ENCODE measurements at places on chromosomes 5 and 9.

- DNase-seq = no peak
Measured at GRCh38 chr9:79759460-79759859, 187.7 kb downstream of the TLE4 start.

GRCh38 chr5:123512611-123513461 lies 859 bp downstream of the CSNK1G3 start:
- peak; percentile 6 for DNase-seq

DNA sequence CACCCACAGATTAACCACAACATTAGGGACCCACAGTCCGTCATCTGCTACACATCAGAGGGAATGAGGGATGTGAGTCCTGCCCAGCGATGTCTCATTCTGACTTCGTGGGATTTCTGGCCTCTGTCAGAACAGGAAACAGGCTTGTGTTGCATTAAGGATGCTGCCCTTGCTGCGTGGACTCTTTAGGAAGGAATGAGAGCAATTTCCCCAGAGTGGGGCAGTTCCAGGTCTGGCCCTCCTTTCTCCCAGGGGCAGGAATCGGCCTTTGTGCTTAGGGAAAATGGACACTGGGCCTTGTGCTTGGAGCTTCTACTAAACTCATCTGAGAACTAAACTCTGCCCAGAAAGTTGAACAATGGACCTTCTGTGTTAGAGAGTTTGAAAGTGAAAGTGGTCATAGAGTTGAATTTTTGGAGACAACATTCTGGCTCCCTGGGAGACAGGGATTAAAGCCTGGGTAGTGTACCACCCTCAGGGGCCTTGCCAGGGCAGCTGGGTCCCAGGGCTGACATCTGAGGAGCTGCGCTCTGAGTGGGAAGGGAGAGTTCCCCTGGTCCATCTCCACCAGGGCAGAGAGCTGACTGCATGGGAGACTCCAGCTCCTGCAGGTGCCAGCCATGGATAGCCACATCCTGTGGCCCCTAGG lies 37.8 kb upstream of the S1PR3 start:
- DNase-seq = no peak

GRCh38 chr9:34187891-34188240 lies 9.0 kb downstream of the UBAP1 start:
- DNase-seq = no peak

- no peak for DNase-seq
Measured at GRCh38 chr9:101995231-101995630, 256.8 kb upstream of the GRIN3A start.

DNA sequence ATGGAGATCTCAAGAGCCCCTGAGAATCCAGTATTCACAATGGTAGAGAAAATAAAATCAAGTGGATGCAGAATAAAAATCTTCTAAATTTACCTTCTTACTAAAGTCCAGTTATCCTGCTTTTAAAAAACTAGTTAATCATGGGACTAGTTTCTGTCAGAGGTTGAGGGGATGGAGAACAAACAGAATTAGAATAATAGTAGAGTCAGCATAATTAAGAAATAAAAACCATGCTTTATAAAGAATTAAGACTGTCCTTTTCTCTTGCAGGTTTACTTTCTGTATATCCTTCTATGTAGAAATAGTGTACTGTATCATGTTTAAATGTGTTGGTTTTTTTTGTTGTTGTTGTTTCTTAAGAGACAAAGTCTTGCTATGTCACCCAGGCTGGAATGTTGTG lies 23.0 kb downstream of the ACOT12 start:
- DNase-seq = no peak

- no peak for DNase-seq
Measured at GRCh38 chr5:139707445-139708003, 59.4 kb downstream of the CXXC5 start.

DNA sequence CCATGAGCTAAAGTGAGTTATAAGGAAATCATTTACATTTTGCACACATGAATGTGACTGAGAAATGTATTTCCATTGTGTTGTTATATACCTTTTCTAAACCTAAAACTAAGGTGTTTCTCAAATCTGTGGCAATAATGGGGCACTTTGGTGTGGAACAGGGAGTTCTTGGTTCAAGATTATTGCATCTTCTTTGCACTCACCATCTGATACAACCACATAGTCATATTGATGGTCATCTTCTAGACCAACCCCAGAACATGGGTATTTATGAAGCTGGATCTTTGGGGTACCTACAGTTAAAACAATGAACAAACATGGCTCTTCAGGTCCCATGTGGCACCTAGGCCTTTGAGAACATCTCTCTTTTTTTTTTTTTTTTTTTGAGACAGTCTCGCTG lies 24.6 kb upstream of the SHOC1 start:
- no peak for DNase-seq

DNA sequence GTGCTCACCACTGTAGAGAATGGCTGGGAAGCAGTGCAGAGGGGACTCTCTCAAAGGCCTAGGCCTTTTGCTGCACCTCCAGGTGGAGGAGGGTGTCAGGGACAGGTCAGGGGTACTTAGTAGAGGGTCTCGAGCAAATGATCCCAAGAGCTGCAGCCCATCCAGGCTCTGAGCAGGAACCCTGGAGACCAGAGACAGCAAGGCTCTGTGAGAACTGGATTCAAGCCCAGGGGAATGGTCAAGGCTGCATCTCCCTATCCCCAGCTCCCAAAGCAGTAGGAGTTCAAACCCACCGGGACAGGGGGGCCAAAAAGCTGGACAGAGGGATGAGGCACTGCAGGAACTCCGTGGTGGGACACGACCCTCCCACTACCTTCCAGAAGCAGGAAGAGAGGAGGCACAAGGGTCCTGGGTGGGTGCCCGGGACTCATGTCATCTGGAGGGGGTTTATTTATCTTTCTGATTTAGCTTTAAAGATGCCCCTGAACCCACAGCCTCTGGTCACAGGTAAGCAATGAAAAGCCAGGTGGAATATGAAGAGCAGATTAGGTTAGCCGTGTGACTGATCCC lies 124.8 kb downstream of the MVB12B start:
- no peak for DNase-seq

DNA sequence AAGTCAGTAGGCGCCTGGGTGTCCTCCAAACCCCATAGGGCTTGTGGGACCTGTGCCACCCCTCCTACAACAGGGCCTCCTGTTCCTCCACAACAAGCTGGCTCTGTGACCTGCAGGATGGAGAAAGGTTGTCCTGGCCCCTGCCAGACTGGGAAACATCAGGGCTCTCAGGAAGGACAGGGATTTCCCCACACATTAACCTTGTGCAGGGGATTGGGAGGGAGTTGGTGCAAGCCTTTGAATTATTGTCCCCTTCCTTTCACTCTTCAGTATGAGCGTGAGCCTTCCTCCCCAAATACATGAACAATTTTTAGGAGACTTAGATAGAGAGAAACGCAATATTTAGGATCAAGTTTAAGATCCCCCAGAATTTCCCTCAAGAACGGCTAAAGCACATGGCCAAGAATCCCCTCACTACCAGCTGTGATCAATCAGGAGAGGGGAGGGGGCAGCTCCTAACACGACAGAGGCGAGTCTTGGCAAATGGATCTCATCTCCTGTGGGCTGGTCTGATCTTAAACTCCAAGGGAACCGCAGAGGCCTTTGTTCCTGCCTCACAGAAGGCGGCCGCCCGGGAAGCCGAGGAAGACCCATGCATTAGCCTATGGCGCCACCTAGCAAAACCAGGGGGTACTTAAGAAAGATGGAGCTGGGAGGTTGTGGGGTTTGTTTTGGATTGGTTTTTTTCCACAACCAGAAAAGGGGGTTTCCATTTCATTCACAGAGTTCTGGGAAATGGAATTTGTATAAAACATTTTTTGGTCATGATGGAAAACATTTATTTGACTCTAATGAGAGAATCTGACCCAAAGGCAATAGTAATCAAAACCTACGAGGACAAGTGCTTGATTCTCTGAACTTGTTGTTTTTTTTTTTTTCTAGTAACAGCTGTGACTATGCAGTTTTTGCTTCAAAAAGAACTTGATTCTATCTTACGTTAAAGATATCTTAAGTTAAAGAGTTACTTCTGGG lies 36.1 kb upstream of the OSMR start:
- DNase-seq = peak; percentile 64

DNA sequence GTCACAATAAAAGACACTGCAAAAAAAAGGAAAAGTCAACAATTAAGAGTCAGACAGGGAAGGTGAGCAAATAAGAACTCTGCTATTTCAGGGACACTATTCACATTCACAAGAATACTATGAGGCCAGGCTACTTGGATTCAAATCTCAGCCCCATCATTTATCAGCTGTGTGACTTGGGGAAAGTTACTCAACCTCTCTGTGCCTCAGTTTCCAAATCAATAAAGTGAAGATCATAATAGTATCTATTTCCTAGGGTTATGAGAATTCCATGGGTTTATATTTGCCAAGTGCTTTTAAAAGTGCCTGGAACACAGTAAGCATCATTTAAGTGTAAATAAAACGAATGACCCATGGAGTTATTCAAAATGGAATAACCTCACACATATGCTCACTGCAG lies 56.4 kb downstream of the ALDH7A1 start:
- no peak for DNase-seq

Data from HL-60 (cell line).